ENCODE measurements at places on chromosomes 2 and 18.

- no peak for DNase-seq
These were observed 585.1 kb downstream of the RNF144A start for GRCh38 chr2:7502336-7502735.

- DNase-seq = no peak
These were observed 85.9 kb upstream of the NFATC1 start for GRCh38 chr18:79309614-79310358.

DNA sequence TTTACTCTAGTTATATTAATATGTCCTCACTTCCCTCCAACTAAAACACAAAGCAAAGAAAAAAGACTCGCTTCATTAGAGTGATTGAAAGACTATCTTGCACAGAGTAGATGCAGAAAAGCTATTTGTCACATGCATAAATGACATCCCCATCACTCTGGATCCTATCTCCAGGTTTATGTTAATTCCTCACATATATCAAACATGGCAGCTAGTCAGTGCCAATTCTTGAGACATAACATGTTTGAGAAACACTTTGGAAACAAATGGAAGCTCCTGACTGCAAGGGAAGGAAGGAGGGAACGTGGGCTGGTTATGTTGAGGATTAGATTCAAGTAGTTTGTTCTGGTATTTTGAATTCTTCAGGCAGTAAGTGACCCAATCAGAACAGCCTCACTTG, 89.8 kb upstream of the BCL2L11 start:
- DNase-seq = no peak

DNA sequence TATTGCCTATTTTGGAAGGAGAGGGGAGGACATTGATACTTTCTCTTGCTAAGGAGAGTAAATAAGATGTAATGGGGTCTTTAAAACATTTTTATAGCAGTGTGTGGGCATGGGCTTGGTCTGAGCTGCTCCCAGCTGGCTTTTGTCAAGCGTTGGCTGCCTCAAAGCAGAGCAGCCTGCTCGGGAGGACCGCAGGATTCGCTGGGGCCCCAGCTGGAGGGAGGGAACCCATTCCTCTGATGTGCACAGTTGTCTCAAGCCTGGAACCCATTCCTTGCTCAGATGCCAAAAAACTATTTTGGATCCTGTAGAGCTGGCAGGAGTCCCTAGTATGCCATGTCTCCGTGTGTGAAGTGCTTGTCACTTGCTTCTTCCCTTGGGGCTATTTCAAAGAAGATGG, 59.4 kb upstream of the RMDN2 start:
- DNase-seq = no peak

DNA sequence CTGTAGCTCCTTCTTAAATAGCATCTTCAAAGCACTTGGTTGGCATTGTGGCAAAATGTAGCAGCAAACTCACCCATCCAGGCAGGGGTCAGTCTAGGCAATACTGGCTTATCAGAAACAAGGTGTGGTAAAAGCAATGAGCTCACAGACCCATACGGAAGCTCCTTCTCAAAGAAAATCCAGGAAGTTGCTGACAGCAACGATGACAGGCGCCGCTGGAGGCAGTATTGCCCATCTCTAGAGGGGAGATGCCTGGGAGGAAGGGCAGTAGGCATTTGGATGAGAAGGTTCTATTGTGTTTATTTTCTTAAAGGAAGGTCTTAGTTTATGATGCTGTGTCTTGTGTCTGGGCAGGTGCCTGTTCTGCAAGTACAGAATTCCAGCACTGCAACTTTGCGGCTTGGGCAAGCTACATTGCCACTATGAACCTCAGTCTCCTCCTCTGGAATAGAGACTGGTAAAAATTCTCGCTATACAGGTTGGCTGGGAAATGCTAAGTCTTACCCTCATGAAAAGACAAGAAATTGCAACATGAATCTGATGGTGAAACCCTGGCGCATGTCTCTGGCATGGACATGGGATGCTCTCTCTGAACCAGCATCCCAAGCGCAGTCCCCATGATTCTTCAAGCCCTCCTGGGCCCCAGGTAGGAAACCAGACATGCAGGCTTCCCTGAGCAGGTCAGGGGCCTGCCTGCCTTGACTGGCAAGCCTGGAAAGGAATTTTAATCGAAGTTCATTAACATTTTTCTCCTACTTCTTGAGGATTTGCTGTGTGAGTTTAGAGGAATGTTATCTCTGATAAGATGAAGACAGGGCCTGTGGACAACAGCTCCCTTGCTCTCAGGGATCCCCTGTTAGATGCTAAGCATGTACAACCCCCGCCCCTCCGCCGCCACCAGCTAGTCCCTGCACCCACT, 156.0 kb downstream of the TFCP2L1 start:
- peak; percentile 73 for DNase-seq

- no peak for DNase-seq
These were observed 106.9 kb downstream of the FARSB start for GRCh38 chr2:222548992-222549391.

- no peak for DNase-seq
These were observed 147.3 kb downstream of the RDH14 start for GRCh38 chr2:18412980-18413675.

- DNase-seq = no peak
These were observed 642.7 kb downstream of the ARHGAP15 start for GRCh38 chr2:143771939-143772338.

DNA sequence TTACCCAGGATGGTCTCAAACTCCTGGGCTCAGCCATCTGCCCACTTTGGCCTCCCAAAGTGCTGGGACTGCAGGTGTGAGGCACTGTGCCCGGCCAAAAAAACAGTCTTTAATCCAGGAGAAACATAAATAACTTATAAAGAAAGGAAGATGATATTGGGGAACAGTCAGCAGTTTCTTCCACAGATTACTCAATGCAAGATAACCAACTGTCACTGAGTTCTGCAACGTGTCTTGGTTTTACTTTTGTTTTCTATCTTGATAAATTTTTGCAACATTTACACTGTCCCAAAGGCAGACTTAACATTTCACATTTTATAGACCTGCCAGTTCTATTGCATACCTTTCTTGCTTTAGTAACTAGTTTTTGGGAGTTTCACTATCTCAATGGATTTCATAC, 71.1 kb downstream of the ANKRD44 start:
- DNase-seq = no peak

DNA sequence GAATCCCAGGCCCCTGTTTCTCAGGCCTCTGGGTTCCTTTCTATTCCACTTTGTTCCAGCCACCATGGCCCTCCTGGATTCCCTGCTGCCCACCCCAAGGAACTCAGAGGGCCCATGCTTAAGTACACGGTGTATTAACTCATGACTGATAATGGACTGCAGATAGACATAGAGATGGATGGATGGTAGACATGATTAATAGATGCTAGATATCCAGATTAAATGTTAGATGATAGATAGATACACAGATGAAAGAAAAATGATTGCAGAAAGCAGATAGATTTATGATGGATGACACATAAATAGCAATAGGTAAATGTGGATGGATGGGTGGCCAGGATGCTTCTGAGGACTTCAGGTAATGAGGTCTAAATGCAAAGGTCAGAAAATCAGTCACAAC, 278.0 kb downstream of the CELF4 start:
- DNase-seq = no peak

DNA sequence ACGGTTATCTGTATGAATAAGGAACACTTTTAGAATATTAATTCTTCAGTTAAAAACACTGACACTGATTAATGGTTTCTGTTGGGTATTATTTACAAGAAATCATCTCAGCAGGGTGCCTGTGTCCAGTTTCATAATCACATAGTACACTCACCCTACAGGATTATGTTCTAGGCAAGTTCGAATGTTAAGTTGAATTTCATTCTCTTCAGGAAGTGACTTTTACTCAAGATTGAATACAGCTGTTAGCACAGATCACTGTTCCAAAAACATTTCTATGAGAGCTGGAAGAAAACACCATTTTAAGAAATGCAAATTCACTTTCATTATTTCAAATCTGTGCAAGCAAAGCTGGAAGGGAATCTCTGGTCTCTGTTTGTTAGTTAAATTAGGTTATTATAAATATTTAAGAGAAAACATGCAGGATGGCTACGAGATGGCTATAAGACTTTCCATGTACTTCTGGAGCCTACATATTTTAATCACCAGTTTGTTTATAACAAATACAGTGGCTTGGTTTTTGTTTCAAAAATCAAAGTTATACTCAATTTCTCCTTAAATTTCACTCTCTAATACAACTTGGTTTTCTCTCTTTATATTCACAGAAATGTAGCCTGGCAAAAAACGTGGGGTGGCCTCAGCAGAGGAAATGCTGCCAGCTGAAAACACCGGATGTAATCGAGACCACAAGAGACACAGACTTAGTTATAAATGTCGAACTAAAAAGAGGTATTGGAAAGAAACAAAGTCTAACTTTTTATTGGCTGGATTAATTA, 65.8 kb downstream of the RBMS1 start:
- DNase-seq = no peak

GRCh38 chr18:12844391-12844790, 39.6 kb downstream of the PTPN2 start:
- no peak for DNase-seq

DNA sequence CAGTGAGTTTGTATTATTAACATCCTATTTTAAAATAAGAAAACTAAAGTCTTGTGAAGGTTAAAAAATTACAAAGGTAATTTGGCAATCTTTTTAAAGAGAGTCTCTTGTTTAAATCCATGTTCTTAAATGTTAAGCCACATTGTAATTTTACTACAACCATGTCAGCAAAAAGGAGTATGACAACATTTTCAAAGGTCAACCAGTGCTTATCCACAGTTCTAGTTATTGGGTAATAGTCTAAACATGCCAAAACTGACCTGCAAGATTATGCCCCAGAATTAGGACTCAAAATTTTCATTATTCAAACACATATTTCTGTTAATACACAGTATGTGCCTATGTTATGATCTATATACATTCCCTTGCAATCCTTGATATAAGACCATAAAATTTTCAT, 1312.6 kb upstream of the CHAC2 start:
- DNase-seq = no peak

- peak; percentile 25 for DNase-seq
These were observed 46.9 kb upstream of the LAMA1 start for GRCh38 chr18:7164323-7165004.

GRCh38 chr2:27451095-27451494, 8.9 kb downstream of the KRTCAP3 start:
- DNase-seq = no peak

DNA sequence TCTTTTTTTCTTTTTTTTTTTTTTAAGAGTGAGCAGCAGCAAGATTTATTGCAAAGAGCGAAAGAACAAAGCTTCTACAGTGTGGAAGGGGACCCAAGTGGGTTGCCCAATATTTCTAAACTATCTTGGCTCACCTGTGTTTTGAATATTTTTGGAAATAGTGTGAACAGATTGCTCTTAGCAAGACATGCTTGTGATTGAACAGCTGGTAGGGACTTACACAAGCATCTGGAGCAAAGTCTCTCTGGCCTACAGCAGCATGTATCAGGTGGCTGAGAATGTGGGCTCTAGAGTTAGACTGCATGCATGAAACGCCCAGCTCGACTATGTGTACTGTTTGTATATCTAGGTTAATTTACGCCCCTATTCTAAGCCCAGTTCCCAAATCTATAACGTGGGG, 40.3 kb upstream of the FBXO11 start:
- no peak for DNase-seq

GRCh38 chr18:42289526-42289925, 334.5 kb downstream of the PIK3C3 start:
- no peak for DNase-seq

- DNase-seq = no peak
These were observed 18.8 kb downstream of the UXS1 start for GRCh38 chr2:106175086-106175850.

DNA sequence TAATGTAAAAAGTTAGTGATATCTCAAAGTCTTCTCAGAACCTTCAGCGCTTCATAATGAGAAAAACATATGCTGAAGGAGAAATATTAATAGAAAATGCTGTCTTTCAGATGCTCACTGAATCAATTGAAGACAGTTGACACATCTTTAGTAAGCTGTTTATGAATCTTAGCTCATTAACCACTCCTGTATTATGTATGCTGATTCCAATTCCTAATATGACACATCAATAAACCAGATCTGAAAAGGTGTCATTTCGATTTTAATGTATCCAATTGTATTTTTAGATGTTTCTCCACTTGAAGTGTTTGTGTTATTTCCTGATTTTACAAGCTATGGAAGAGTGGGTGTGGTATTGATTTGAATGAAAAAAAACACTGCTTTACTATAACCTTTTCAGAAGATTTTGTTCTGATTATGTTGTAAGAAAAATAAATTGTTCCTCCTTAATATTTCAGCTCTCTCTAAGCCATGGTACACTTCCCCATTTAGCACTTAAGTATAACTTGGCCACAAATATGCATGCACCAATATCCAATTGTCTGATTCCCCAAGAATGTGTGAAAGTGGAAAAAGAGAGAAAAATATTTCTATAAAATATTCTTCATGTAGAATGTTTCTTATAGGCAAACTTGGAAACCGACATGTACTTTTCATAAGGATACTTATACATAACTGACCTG, 569.8 kb downstream of the ARHGAP15 start:
- no peak for DNase-seq

- no peak for DNase-seq
These were observed 5.9 kb upstream of the XRCC5 start for GRCh38 chr2:216103213-216103612.

- no peak for DNase-seq
These were observed 21.4 kb downstream of the SLC3A1 start for GRCh38 chr2:44296653-44297052.

DNA sequence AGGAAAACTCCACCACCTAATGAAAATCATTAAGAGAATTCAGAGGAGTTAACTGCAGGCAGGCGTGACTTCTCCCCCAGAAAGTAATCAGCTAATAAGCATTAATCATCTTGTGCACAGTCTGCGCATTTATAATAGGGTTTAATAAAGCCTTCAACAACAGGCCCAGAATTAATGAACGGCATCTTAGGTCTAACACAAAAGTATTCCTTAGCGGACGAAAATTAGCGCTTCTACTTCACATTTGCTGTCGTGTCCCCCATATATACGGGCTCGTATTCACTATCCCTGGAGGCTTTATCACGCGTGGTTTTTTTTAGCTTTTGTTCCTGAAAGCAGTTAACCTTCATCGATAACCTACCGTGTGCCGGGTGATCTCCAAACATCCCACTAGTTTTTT, 1.8 kb downstream of the ATP8B1 start:
- no peak for DNase-seq

GRCh38 chr2:236113425-236113824, 54.8 kb downstream of the GBX2 start:
- DNase-seq = no peak

DNA sequence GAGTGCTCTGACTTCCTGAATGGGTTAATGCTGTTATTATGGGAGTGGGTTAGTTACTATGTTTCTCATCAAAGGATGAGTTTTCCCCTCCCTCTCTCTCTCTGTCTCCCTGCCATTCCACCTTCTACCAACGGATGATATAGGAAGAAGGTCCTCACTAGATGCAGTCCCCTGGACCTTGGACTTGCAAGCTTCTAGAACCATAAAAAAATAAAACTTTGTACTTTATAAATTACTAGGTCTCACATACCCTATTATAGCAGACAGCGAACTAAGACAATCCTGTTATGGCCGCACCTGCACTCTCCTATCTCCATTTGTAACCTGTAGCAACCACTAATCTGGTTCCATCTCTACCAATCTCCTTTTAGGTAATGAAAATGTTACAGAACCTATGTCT, 564.9 kb downstream of the CNTNAP5 start:
- no peak for DNase-seq
